ENCODE measurements at places on chromosomes 2 and 18.

DNA sequence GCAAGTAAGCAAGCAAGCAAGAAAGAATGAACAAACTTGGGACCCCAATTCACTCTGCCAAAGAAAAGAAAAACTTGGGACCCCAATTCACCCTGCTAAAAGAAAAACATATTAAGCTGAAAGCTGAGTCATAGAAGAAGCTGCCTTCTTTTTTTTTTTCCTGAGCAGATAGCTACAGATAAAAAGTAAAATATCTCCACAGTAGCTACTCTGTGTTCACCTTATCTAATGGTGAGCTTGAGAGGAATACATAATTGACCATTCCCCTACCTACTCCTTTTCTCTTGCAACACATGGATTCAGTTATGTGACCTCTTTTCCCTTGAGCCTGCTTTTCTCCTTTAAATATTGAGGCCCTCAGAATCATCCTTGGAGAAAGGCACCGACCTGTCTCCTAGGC is 63.0 kb downstream of the MCFD2 start:
- DNase-seq = no peak

- DNase-seq = no peak
Observed at GRCh38 chr18:13700153-13700552, 26.2 kb downstream of the FAM210A start.

GRCh38 chr2:145741181-145741580 is 1221.3 kb upstream of the ZEB2 start:
- DNase-seq = no peak

GRCh38 chr18:22871809-22872525 is 61.2 kb upstream of the RBBP8 start:
- no peak for DNase-seq

DNA sequence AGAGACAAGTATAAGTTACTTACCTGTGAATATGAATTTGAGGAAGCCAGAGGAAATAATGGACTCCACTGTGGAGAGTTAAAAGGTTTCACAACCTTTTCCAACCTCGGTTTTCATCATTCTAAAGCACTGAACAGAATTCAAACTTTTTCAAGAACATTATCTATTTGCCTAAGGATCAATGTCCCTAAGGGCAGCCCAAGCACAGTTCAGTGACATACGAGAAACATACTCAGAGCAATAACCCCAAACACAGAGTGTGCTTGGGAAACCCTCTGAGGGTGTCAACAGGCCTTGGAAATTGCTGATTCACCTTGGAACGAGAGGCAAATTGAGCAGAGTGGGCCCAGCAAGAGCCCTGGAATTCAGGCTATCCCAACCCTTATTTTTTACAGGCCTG is at the start of gene ABCB11:
Gene ABCB11 (minus strand): TSS at position 123 of the 400 bp plus-strand sequence. CDS start 13,199 bp downstream, outside the sequence.
- no peak for DNase-seq

- no peak for DNase-seq
Observed at GRCh38 chr2:230877759-230878598, 13.2 kb downstream of the ITM2C start.

DNA sequence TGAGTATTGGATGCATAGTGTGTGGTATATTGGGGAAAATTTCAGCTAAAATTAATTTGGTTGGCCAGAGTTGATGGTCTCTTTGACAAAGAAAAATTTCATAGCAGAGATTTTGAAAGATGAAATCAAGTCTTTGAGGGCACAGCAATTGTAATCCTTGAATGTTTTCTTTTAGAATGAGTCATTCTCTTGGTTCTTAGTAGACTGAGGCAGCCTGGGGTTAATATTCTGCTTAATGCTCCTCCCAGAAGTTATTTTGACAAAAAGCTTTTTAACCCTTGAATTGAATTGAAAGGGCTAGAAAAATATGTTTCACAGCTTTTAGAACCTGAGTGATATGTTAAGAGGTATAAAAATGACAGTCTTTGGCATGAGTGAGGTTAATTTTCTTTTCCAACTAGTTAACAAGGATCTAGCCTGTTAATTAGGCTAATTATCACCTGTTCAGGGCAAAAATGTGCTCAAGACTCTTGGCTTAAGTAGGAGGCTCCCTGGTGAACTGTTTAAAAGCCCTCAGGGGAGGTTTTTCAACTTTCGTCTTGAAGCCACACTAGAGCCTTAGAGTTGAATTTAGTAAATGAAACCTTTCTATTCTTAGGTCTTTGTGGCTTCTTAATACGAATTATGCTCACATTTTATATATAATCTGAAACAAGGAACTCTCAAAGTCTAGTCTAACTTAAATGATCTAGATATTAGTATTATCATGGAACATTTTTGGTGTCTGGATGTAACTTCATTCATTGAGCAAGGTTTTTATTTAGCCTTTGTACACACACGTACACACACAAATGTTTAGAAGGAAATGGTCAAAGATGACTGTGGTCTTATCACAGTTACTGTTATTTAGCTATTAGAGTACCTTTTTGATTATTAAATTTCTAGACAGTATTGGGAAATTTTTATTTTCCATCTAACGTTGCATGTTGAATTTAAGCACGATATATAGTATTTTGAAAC is 272.5 kb downstream of the ZNF407 start:
- no peak for DNase-seq

DNA sequence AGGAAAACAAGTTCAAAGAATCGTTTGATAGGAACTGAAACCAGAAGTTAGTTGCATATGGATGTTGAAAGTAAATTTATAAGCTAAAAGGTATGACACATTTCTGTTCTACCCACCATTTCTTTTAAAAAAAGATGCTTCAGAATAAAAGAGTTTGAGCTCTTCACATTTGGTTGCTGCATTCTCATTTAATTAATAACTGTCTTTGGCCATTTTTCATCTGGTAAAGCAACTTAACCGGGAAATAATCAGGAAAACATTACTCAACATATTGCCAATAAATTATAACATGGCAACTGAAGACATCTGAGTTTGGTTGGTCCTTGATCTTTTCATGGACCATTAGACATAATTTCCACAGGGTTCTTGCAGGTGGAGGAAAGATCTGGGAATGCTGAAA is 180.2 kb upstream of the TWIST2 start:
- DNase-seq = no peak
